Pancreas (tissue), 10 donors: ENCODE measurements at places on chromosomes 5 and 9.

- DNase-seq: no peak
Observed at GRCh38 chr9:116849721-116850120, 162.6 kb downstream of the TRIM32 start.

GRCh38 chr5:3451961-3452360 is 143.7 kb upstream of the IRX1 start:
- DNase-seq: no peak

- DNase-seq: no peak
Observed at GRCh38 chr5:98309785-98310598, 463.5 kb upstream of the RGMB start.

- DNase-seq: no peak
Observed at GRCh38 chr9:3177936-3178335, 334.0 kb upstream of the PUM3 start.

- DNase-seq: no peak
Observed at GRCh38 chr5:23717486-23717885, 210.1 kb downstream of the PRDM9 start.

GRCh38 chr9:92607773-92608172 is 62.2 kb downstream of the IPPK start:
- no peak for DNase-seq

DNA sequence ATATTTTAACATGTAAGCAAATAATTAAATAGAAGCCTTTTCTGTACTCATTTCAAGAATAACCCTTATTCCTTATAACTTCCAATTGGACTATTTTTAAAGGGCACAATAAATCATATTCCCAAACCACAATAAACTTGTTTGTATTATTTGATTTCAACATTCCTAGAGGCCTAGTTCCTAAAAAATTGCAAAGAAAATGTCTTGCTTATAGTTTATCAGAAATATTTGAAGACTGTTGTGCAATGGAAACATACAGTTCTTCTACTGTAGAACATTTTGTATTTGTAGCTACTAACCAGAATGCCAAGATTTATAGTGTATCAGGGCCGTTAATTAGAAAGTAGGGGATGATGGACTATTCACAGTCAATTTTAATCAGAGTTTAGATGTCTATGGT is 1037.0 kb upstream of the CDH18 start:
- DNase-seq: no peak

DNA sequence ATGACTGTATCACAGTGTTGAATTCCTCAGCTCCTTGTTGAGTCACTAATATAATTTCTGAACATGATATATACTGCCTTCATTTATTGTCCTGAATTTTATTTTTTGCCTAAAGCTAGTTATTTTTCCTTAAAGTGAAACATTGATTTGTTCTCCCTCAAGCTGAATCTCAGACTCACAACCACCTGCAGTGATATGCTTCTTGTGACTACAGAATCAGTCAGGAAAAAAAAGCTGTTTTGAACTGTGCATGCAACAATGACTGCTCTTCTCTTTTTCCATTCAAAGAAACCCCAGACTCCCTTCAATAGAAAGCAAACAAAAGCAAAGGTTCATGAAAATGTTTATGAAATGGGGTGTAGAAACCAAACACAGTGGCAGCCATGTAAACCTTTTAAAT is 470.2 kb upstream of the CHD1 start:
- no peak for DNase-seq

DNA sequence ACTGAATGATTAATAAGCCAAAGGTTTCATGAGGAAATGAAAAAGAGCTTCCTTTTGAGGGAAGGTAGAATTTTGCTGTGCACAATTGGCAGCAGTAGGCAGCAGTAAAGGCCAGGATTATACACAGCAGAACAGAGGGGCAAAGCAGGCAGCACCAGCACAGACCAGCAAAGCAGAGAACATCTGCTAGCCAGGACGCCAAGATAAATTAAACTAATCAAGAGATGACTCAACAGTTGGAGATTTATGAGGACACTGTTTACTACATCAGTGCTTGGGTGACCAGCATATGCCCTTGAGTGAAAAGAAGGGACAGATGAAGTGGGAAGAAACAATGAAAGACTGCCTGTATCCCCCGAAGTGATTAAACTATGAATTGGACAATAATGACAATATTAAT is 871.4 kb upstream of the CDH10 start:
- no peak for DNase-seq

GRCh38 chr9:81566074-81566698 is 123.2 kb downstream of the TLE1 start:
- DNase-seq: no peak

- DNase-seq: no peak
Observed at GRCh38 chr5:108798513-108799265, 51.0 kb downstream of the FER start.

DNA sequence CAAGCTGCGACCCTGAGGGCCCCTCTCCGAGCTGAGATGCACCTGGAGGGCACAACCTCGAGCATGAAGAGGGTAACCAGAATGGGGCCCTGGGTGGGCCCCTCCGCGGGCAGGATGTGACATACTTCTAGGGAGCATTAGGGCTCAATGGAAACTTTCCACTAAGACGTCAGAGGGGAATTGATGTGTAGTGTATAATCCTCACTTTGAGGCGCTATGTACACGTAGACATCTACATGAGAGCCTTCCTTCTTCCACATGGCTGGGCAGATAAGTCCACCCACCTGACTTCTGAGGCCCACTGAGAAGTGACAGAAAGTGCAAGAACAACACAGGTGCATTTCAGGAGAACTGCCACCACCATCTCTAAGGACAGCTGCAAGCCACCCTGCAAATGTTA is 61.0 kb downstream of the DAP start:
- no peak for DNase-seq

DNA sequence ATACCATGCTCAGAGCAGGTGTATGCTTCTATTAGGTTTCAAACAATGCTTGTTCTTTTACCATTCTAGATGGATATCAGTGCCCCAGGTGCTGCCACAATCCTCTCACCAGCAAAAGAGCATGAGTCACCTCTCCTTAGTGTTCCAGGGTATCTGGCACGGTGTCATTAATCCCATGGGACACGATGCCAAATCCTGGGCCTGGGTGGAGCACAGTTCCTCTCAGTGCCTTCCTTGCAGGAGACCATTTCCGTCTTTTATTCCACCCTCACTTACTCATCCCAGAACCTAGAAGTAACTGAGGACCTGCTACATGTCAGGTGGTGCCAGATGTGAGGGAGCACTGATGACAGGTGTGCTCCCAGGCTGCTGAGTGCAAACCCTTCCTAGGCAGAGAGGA is 1.3 kb upstream of the OR13J1 start:
- no peak for DNase-seq

DNA sequence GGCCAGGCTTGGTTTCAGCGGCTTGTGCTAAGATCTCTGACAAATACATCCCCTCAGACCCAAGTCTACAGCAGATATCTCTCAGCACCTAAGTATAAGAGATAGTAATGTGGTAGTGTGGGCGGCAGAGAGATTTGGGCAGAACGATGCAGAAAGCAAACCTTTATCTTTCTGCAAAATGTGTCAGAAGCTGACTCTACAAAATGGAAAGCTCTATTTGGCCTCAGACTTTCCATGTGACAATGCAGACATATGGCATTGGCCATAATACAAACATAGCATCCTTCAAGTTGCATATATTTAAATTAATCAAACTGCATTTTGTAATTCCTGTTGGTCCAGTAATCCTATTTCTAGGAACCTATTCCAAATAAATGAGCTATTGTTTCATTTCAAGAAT is 102.5 kb upstream of the RAI14 start:
- no peak for DNase-seq

DNA sequence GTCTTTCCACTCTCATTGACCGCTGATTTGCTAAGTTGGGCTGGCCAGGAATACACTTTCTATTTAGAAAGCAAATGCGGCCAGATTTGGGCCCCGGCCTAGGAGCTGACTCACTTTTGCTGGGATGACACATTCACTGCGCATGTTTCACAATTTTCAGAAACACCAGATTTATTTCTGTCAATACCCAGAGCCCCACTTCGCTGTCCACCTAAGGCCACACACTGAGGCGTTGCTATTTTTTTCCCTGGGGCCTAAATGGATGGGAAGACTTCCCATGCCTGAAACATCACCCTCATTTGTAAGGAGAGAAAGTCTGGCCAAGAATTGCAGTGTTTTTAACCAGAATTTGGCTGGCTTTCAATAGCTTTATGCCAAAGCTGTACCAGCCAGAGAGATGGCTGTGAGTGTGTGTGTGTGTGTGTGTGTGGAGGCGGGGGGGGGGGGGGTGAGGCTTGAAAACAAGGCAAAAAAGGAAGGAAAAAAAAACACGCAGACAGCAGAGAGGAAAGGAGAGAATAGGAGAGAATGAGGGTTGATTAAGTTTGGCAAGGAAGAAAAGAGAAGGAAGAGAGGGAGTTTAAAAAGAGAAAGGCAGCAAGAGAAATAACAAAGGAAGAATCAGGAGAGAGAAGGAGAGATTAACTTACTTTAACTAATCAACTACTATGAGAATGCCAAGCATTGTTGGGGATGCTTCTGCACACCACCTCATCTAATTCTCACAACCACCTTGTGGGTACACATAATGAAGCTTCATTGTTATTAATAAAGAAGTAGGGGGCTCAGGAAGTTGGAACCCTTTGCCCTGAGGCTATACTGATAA is 261.4 kb upstream of the KLF4 start:
- peak; percentile 76 for DNase-seq

- DNase-seq: no peak
Observed at GRCh38 chr5:27034565-27034964, 3.8 kb downstream of the CDH9 start.

DNA sequence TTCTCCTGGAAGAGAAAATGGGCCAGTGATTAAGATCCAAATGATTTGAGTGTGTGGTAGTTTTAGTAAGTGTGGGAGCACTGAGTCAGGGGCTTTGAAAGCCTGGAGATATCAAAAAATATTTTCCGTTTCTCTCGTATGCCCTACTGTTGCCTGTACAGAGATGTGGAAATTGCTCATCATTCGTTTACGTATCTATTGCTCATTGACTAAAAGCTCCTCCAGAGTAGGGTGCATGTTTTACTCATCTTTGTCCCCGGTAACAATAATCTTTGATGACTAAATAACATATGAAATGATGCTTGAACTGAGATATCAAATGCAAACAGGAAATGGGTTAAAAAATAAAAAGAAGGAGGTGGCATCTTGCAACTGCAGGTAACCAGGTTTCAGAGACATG is 114.2 kb upstream of the FST start:
- DNase-seq: no peak

GRCh38 chr5:9173281-9174048 is 372.4 kb downstream of the SEMA5A start:
- DNase-seq: no peak

DNA sequence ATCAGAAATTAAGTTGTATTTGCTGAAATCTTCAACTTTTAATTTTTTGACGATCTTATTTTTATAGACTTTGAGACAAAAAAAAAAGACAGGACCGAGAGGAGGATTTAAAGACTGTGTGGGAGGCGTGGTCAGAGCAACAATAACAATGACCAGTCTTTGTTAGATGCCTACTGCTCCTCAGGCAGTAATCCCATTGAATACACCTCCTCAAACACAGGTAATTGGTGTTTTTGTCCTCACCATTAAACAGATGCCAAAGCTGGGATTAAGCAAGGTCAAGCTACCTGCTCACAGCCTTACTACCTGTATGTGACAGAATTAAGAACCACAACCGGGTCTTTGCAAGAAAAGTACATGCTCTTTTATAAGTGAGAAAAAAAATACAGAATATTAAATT is 233.3 kb upstream of the GRAMD2B start:
- DNase-seq: no peak

DNA sequence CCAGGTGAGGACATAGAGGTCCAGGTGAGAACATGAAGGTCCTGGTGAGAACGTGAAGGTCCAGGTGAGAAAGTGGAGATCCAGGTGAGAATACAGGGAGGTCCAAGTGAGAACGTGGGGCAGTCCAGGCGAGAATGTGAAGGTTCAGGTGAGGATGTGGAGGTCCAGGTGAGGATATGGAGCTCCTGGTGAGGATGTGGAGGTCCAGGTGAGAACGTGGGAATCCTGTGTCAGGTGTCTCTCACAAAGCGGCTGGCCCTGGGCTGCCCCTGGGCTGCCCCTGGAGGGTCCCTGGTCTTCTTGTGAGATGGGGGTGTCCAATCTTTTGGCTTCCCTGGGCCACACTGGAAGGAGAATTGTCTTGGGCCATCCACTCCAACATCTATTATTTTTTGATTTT is 133.4 kb downstream of the MRPL36 start:
- DNase-seq: no peak

- DNase-seq: no peak
Observed at GRCh38 chr5:114316167-114316566, 45.7 kb upstream of the KCNN2 start.

DNA sequence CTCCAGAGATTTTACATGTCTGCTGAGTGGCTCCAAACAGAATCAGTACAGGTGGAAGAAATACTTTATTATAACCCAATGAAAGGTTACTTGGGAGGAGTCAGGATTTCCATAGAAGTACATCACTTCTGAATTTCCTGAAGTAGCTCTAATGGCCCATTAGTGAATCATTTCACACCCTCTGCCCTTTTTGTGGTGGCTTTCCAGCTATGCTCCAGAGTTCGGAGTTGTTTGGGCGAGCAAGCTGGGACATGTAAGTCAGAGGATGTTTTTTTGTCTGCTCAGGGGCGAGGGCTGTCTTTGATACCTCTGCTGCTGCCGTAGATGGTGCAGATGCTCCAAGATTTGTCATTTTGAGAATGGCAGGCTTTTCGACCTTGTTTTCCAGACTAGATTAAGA is 226.1 kb downstream of the GOLPH3 start:
- DNase-seq: no peak

GRCh38 chr5:65144136-65144871 is 337.4 kb downstream of the ADAMTS6 start:
- DNase-seq: no peak

DNA sequence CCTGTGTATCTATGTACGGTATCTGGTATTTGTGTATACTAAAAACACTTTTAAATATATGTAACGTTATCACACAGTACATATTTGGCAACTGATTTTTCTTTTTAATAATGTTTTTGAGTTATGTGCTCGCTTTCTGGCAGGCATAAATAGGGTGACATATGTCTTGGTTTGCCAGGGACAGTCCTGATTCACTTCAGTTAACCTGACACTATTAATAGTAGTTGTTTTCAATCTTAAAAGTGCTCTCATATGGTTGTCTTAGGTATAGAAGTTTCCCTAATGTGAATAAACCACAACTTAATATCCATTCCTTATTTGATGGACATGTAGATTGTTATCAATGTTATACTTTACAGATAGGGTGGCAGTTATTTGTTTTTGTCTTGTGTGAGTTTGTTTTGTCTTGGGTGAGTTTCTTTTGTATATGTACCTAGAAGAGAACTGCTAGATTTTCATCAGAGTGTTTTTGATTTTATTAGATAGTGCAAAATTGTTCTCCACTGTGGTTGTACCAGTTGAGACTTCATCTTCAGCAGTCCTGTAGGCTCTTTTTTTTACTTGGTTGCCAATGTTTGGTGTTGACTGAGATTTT is 7.9 kb downstream of the G3BP1 start:
- DNase-seq: no peak

- DNase-seq: no peak
Observed at GRCh38 chr5:135930029-135930948, 24.5 kb downstream of the LECT2 start.

GRCh38 chr5:1442222-1443145 is 2.8 kb downstream of the SLC6A3 start:
- no peak for DNase-seq

GRCh38 chr5:64865662-64866061 is 96.9 kb downstream of the CWC27 start:
- no peak for DNase-seq

- no peak for DNase-seq
Observed at GRCh38 chr5:10222326-10222725, 27.4 kb downstream of the ATPSCKMT start.

- DNase-seq: no peak
Observed at GRCh38 chr5:112529525-112529924, 110.4 kb upstream of the EPB41L4A start.

- no peak for DNase-seq
Observed at GRCh38 chr5:116076496-116076895, 8.3 kb upstream of the COMMD10 start.
